ENCODE measurements at places on chromosomes 11 and 22.

DNA sequence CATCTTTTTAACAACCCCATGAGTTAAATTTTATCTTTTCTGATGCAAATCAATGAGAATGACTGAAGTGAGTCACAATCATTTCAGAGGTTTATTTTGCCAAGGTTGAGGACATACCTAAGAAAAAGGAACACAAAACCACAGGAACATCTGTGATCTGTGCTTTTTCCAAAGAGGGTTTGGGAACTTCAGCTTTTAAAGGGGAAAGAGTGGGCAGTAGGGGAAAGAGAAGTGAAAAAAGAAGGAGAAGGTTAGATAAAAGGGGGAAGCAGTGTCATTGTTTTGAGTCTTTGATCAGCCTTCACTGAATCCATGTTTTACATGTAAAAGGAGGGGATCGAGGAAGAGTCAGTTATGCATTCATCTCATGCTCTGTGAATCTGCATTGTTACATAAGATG, 45.3 kb upstream of the SPON1 start:
- H3K4me1 ChIP-seq = peaks cover 3% of the 10 kb centered on the region
- peaks cover 54% of the 10 kb centered on the region for H3K27me3 ChIP-seq
- no peak overlapping the region for H3K27ac ChIP-seq
- no peaks in the 10 kb centered on the region for H3K36me3 ChIP-seq
- no peak for DNase-seq
- no peak overlapping the region for H3K4me3 ChIP-seq

DNA sequence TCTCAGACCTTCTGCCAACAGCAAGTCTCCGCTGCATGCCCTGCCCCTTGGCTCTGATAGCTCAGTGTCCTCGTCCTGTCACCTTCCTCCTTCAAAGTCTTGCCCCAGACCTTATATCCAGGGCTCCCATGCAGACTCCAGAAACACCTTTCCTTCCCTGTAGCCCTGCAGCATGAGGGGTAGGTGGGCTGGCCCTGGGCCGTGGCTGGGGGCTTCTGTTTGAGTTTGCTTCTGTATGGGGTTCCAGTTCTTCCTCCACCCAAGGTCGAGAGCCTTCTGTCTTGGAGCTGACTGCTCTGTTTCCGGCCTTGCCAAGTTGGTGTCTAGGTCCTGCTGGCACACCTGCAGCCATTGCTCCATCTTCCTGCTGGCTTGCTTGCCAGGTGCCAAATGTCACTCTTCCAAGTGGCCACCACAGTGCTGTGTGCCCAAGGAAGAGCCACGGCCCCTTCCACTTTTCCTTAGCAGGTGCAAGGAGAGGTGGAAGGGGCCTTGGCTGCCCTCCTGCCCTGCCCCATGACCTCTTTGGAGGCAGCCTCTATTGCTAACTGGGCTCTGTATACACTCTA, 74.8 kb upstream of the NECTIN1 start:
- H3K4me3 ChIP-seq = no peak overlapping the region
- no peaks in the 10 kb centered on the region for H3K36me3 ChIP-seq
- no peaks in the 10 kb centered on the region for H3K4me1 ChIP-seq
- H3K27ac ChIP-seq = no peak overlapping the region
- H3K27me3 ChIP-seq = peaks cover 3% of the 10 kb centered on the region
- DNase-seq = no peak

DNA sequence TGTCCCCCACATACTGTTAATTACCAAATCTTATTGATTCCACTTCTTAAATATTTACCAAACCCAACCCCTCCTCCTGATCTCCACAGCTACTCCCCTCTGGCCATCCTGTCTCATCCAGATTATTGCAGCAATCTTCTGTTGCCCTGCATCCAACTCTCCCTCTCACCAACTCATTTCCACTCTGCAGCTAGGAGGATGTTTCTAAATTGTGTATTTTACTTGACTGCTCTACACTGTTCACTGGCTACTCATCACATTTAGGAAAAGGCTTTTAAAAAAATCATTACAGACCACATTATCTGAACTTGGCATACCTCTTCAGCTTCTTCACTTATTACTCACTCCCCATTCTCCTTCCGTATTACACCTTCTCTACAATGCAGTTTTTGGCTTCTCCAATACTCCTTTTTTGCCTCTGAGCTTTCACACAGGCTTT, 117.9 kb downstream of the ATG16L2 start:
- no peak overlapping the region for H3K4me3 ChIP-seq
- H3K27ac ChIP-seq = no peak overlapping the region
- H3K27me3 ChIP-seq = no peaks in the 10 kb centered on the region
- no peak for DNase-seq
- H3K4me1 ChIP-seq = no peaks in the 10 kb centered on the region
- H3K36me3 ChIP-seq = no peaks in the 10 kb centered on the region

DNA sequence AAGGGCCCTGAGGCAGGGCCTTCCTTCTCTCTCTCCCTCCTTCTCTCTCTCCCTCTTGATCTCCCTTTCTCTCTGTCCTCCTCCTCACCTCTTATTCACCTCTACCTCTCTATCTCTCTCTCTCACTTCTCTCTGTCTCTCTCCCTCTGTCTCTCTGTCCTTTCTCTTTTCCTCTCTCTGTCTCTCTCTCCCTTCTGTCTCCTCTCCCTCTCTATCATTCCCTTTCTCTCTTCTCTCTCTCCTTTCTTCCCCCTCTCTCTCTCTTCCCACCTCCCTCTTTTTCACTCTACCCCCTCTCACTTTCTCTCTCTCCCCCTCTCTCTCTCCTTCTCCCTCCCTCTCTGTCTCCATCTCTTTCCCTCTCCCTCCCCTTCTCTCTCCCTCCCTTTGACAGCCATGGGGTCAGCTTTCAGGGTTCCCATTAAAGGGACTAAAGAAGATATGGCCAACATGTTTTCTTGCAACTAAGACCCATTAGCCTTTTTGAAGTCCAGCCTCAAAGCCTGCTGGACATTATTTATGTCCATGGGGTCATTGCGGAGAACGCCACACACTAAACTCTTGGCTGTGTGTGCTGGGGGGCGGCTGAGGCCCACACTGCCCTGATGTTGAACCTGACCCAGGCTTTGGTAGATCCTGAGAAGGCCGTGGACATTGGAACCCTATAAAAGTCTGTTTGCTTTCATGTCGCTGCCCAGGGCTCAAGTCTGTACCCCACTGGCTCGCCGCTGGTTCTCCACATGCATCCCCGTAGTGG, 15.0 kb downstream of the ANO1 start:
- no peaks in the 10 kb centered on the region for H3K36me3 ChIP-seq
- H3K27ac ChIP-seq = no peak overlapping the region
- peaks cover 2% of the 10 kb centered on the region for H3K27me3 ChIP-seq
- DNase-seq = no peak
- no peak overlapping the region for H3K4me3 ChIP-seq
- H3K4me1 ChIP-seq = no peaks in the 10 kb centered on the region

DNA sequence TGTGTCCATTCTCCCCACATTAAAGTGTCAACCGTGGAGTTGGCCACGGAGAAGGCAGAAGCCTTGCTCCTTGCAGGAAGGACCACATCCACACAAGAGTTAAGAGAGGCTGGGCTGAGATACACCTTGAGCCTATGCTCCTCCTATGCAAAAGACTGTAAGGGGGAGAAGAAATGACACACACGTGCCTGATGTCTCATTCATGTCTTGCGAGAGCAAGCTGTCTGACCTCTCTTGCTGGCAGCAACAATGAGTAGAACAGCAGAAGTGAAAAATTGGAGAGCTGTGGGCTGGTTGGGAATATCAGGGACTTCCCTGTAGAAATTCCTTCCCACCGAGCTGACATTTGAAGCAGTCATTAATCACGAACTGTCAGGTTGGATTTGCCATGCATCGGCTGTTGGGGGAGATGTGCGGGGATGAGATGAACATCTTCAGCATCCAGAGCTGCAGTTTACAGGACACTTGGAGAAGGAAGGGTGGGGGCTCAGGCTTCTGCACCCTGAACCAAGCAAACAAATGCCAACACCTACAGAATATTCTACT, 139.3 kb downstream of the MYO18B start:
- DNase-seq = no peak
- no peaks in the 10 kb centered on the region for H3K27me3 ChIP-seq
- no peak overlapping the region for H3K27ac ChIP-seq
- no peak overlapping the region for H3K4me3 ChIP-seq
- H3K36me3 ChIP-seq = no peaks in the 10 kb centered on the region

- H3K27ac ChIP-seq = no peak overlapping the region
- no peak for DNase-seq
- H3K4me3 ChIP-seq = no peak overlapping the region
- no peaks in the 10 kb centered on the region for H3K36me3 ChIP-seq
- no peaks in the 10 kb centered on the region for H3K27me3 ChIP-seq
- no peaks in the 10 kb centered on the region for H3K4me1 ChIP-seq
These were observed 24.2 kb downstream of the ALX4 start for GRCh38 chr11:44285756-44286155.

GRCh38 chr22:49380828-49381114, 446.9 kb downstream of the BRD1 start:
- no peak for DNase-seq
- H3K27me3 ChIP-seq = no peaks in the 10 kb centered on the region
- no peak overlapping the region for H3K27ac ChIP-seq
- H3K4me3 ChIP-seq = no peak overlapping the region
- H3K4me1 ChIP-seq = no peaks in the 10 kb centered on the region
- H3K36me3 ChIP-seq = no peaks in the 10 kb centered on the region

GRCh38 chr22:21599053-21599893, 30.5 kb downstream of the YDJC start:
- H3K27me3 ChIP-seq = no peaks in the 10 kb centered on the region
- peak overlapping the region; percentile 29 for H3K27ac ChIP-seq
- peaks cover 7% of the 10 kb centered on the region for H3K4me1 ChIP-seq
- peaks cover 38% of the 10 kb centered on the region for H3K36me3 ChIP-seq

DNA sequence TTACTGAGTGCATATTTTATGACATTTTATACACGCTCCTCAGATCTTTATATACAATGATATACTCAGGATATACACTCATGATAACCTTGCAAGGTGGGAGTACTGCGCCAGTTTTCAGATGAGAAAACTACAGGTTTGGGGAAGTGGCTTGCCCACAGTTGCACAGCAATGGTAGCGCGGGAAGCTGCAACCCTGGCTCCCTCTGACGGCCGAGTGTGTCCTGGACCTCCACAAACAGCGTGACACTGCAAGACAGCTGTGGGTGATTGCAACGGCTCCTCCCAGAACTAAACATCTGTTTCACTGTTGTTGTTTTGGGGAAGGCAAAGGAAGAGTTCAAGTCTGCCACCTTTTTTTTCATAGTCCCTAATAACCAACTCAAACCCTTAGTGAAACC, 47.0 kb downstream of the PACSIN2 start:
- no peak overlapping the region for H3K27ac ChIP-seq
- peaks cover 16% of the 10 kb centered on the region for H3K4me1 ChIP-seq
- peaks cover 22% of the 10 kb centered on the region for H3K36me3 ChIP-seq

GRCh38 chr22:29327089-29327764, 11.7 kb upstream of the RASL10A start:
- H3K27ac ChIP-seq = no peak overlapping the region
- DNase-seq = no peak
- H3K27me3 ChIP-seq = no peaks in the 10 kb centered on the region
- no peaks in the 10 kb centered on the region for H3K4me1 ChIP-seq
